ENCODE measurements at places on chromosomes 3 and 15.

DNA sequence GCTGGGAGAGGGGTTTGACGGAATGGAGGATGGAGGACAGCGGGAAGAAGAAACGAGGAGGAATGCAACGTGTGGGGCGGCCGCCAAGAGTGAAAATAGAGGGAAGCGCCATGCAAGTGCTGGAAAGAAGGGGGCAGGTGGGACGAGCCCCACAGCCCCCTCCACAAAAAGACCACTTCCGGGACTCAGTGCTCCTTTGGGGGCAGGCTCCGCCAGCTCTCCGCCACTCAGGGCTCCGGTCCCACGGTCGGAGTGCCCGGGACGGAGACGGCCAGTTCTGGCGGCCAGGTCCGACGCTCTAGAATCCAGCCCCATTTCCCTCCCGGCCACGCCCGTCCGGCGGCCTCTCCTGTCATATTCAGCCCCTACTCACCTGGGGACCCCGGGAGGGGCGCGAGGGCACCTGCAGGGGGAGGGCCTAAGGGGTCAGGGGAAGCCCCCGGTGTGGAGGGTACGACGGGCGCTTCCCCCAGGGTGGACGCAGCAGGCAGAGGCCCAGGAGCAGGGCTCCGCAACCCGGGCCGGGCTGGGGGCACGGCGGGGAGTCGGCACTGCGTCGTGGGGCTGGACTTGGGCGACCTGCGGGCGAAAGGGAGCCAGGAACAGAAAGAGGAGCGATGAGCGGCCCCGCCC lies 25.5 kb upstream of the CSPG4 start:
- no peak for DNase-seq

DNA sequence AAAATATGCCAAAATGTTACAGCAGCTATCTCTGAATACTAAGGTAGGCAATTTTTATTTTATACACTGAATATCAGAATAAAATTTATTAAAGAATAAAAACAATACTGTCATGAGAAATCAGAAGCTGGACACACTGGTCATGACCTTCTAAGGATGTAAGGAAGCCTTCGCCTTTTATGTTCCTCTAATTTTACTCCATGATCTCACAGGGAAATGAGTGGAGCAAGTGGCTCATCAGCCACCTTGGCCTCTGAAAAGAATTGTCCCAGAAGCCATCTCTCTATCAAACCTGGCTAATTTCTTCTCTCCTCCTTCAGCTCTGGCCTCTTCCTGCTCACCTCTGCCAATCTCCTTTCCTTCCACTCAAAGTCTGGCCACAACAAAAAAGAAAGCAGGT lies 48.6 kb downstream of the THRB start:
- no peak for DNase-seq

DNA sequence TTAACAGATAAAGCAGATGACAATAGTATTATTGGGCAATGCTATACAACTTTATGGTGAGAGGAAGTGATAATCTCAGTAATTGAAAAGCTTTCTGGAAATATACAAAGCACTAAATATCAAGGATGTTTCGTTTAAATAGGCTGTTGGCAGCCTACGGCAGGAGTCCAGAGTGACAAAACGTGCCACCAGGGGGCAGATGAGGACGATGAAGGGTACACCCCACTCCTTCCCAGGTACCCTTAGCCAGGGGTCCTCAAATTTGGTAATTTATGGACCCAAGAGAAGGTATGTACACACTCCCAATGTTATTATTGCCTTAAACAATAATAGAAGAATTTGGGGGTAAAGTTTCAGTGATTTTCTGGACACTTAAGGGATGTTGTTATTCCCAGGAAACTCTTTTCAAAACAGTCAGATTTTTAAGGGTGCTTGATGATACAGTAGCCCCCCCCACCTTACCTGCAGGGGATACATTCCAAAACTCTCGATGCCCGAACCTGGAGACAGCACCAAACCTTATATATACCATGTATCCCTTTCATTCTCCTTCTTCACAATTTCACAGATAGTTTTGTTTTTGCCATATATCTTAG lies 1.4 kb upstream of the MAGEL2 start:
- no peak for DNase-seq

- DNase-seq: no peak
Measured at GRCh38 chr3:156816091-156816793, 9.9 kb upstream of the LEKR1 start.

DNA sequence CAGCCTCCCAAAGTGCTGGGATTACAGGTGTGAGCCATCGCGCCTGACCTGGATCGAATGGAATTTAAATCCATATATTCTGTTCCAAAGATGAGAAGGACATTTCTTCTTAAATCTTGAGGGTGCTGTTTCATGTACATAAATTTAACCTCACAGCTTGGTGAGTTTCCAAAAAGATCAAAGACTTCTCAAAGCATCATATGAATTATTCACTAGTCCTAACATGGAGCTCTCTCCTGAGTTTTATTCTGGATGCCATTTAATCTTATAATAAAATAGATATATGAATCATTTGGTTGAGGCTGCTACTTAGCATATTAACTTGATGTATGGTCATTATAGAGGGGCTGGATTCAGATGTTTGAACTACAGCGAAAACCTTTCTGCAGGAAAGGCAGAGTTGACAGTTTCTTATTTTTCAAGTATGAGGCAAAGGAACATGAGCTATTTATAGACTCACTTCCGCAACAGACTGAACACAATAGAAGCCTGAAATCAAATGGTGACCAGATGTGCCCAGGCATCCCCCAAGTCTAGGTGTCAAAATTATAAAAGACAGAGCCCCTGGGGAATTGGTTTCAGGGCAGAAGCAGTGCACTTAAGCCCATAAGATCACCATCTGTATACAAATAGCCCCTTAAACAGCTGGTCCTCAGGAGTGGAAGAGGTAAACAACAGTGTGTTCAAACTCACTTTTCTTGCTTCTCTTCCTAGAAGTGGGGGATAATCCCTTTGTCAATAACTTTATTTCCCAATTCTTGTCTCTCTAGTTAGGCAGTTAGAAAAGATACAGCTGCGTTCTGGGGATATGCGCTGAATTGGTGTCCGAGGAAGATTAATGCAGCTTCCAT lies 29.7 kb downstream of the STARD9 start:
- DNase-seq: no peak

- no peak for DNase-seq
Measured at GRCh38 chr15:85746641-85747040, 48.1 kb downstream of the KLHL25 start.

- DNase-seq: no peak
Measured at GRCh38 chr3:3799173-3800079, at the start of gene LRRN1. Gene LRRN1, plus strand, starts transcription at chr3:3799431. Its CDS starts 45,211 bp downstream, at chr3:3844642.

DNA sequence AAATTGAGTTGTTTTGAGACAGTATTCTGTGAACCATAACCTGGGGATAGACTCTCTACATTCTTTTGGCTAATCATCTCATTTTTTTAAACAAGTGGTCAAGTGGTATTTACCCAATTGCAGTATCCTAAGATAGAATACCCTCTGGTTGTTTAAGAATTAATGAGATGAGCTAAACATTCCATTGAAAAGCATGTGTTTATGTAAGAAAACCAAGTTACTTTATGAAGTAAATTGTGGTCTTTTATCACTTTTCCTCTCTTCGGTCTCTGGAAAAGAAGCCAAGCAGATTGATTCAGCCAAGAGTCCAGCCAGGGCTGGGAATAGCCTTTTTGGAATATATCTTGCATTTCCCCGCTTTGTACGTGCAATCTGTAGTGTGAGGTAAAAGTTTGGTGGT lies 185.7 kb upstream of the TOPAZ1 start:
- DNase-seq: no peak

DNA sequence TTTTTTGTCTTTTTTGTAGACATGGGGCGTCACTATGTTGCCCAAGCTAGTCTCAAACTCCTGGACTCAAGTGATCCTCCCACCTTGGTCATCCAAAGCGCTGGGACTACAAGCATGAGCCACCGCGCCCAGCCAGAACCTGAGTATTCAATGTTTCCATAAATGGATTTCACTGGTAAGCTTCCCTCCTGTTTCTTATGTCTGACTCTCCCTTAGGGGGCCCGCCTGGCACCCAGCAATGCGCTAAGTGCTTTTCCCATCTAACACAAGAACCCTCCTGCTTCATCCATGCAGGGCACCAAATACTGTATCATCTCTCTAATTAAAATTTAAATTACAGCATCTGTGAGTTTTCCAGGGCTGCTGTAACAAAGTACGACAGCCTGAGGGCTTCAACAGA lies 44.9 kb downstream of the KLF15 start:
- DNase-seq: no peak

- no peak for DNase-seq
Measured at GRCh38 chr3:196498297-196498696, 5.3 kb downstream of the RNF168 start.

DNA sequence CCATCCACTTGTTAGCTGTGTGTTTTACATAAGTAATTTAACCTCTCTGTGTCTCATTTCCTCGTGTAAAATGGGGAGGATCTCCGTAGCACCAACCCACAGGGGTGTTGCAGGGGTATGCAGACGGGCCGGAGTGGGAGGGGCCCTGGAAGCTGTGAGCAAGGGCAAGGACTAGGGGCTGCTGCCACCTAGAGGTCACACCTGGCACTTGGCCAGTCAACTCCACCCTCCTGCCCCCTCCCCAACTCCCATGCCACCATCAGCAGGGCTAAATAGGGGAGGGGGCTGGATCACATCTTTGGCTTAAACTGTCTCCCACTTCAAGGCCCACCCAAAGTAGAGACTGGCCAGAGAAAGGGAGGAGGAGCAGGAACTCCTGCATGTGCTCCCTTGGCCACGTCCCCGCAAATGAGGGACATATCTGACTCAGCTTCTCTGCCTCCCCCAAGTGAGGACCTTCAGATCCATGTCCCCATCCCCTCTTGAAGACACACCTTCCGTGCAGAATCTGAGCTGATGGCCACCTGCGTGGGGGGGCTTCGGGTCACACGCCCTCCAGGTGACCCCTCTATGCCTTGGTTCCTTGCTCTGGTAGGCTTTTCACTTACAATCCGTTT lies 2.6 kb downstream of the CCDC9B start:
- peak; percentile 56 for DNase-seq

GRCh38 chr3:23372285-23372684 lies 169.2 kb downstream of the UBE2E2 start:
- DNase-seq: no peak

GRCh38 chr3:71360180-71360579 lies 223.3 kb downstream of the FOXP1 start:
- no peak for DNase-seq

- DNase-seq: no peak
Measured at GRCh38 chr15:88543065-88543776, 3.3 kb downstream of the DET1 start.

DNA sequence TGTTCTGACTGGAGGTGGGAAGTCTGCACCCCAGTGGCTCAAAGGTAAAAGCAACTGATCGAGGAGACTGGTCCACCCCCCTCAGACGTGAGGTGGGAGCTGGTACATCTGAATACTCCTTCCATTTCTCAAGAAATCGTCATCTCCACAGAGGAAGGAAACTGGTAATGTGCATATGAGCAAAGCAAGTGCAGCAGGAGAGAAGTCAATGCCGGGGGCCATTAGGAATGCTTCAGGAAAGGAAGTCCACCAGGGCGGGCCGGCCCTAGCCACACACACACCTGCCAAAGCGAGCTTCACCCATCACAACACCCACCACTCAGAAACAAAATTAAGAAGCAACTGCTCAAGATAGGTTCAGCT lies 8.5 kb downstream of the TBC1D2B start:
- DNase-seq: no peak

- no peak for DNase-seq
Measured at GRCh38 chr3:169886671-169887070, 16.9 kb upstream of the LRRC31 start.

- DNase-seq: no peak
Measured at GRCh38 chr3:195066441-195066841, 204.5 kb downstream of the XXYLT1 start.

GRCh38 chr3:123379041-123379830 lies 69.7 kb downstream of the ADCY5 start:
- DNase-seq: no peak

GRCh38 chr15:97976766-97977503 lies 16.4 kb downstream of the ARRDC4 start:
- DNase-seq: no peak

DNA sequence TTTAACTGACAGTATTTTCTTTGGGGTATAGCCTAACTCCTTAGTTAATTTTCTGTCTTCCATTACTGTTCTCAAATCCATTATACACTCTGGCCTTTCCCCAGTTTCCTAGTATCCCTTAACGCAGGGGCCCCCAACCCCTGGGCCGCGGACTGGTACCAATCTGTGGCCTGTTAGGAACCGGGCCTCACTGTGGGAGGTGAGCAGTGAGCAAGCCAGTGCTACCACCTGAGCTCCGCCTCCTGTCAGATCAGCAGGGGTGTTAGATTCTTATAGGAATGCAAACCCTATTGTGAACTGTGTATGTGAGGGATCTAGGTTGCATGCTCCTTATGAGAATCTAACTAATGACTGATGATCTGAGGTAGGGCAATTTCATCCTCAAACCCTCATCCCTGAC lies 75.1 kb downstream of the DOCK3 start:
- no peak for DNase-seq

DNA sequence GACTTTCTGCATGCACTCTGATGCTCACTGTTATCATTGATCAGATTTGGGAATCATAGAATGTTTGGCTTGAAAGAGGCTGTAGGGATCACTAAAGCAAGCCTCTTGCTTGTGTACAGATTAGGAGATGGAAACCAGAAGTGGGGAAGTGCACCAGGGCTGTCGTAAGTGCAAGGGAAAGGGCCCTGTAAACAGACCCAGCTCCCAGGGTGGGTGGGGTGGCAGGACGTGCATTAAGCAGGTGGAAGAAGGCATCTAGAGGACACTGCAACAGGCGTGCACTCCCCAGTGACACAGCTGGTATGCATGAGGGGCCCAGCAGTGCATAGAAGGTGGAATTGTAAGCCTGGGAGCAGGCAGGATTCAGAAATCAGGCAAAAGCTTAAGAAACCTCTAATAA lies 58.0 kb upstream of the SLC7A14 start:
- no peak for DNase-seq

- no peak for DNase-seq
Measured at GRCh38 chr3:126618021-126618420, 36.9 kb downstream of the TXNRD3 start.

GRCh38 chr15:36108541-36108940 lies 470.9 kb upstream of the CDIN1 start:
- no peak for DNase-seq

DNA sequence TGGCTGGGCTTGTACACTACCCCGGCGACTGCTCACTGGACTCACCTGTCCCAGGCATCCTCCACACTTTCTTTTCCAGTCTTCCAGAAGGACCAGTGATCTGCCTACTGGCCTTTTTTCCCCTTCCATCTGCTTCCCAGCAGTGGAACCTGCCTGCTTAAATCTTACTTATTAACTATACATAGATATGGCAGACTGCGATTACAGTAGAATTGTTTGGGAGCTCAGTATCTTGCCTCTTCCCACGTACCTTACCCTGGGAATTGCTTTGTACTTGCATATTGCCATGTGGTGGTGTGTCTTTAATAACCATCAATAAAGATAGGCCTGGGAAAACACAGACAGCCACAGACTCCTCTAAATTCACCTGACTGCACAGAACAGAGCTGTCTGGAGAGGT lies 11.8 kb upstream of the HES1 start:
- no peak for DNase-seq

DNA sequence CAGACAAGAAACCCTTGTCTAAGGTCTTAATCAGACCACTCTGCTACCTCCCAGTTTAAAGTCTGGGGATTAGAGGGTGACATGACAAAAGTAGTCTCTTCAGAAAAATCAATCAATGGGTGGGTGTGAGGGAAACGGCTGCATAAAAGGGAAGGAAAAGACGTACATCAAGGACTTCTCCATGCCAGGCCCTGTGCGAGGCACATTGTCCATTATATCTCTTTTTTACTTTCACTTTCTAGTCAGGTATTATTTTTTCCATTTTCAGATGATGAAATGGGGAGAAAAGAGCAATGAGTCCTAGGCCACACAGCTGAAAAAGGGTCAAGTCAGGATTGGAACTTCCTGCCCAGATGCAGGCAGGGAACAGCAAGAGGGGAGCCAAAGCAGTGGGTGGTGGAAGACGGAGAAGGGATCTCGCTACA lies 4.6 kb upstream of the CX3CR1 start:
- DNase-seq: no peak

Data from COLO829 (cell line).